Stimulated activated CD4-positive, alpha-beta T cell treated with anti-CD3 and anti-CD28 coated beads, Interleukin-4, amount 100 ng/mL, for 4 hours (primary cell): ENCODE measurements at places on chromosomes 2 and 18.

GRCh38 chr2:219218217-219218731 lies 484 bp downstream of the ABCB6 start:
- no peak for DNase-seq

GRCh38 chr2:179966778-179967394 lies 40.2 kb downstream of the CWC22 start:
- no peak for DNase-seq

DNA sequence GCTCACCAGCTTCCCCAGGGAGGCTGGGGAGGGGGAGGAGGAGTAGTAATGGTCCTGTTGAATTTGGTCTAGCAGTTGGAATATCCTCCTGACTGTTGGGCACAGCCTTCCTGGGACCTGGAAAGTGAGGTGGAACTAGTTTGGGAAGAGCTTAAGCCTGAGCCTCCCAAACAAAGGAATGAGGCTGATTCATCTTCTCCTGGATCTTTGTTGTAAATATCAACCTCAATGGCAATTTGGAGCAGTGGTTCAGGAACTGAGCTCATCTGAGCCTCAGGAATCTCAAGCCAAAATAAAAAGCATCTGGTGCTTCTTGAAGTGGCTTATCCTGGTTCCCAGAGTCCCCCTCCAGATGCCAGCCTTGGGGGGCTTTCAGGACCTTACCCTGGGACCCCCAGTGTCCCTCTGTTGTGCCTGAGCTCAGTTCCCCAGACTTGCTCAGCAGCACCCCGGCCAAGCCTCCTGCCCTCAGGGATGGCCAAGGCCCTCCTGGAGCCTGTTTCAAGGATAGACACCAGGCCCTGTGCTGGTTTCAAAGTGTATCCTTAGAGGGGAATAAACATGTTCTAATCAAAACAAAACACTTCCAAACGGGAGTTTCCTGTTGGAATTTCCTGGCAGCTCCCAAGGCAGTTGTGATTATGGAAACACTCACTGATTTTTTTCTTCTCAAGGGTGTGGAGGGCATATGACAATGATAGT lies 112.6 kb downstream of the DDX1 start:
- DNase-seq = no peak

- no peak for DNase-seq
Observed at GRCh38 chr18:22543769-22544168, 126.1 kb upstream of the CTAGE1 start.

- DNase-seq = no peak
Observed at GRCh38 chr2:112680666-112681101, 34.9 kb downstream of the SLC20A1 start.

GRCh38 chr2:186576614-186577013 lies 13.2 kb upstream of the ITGAV start:
- no peak for DNase-seq

DNA sequence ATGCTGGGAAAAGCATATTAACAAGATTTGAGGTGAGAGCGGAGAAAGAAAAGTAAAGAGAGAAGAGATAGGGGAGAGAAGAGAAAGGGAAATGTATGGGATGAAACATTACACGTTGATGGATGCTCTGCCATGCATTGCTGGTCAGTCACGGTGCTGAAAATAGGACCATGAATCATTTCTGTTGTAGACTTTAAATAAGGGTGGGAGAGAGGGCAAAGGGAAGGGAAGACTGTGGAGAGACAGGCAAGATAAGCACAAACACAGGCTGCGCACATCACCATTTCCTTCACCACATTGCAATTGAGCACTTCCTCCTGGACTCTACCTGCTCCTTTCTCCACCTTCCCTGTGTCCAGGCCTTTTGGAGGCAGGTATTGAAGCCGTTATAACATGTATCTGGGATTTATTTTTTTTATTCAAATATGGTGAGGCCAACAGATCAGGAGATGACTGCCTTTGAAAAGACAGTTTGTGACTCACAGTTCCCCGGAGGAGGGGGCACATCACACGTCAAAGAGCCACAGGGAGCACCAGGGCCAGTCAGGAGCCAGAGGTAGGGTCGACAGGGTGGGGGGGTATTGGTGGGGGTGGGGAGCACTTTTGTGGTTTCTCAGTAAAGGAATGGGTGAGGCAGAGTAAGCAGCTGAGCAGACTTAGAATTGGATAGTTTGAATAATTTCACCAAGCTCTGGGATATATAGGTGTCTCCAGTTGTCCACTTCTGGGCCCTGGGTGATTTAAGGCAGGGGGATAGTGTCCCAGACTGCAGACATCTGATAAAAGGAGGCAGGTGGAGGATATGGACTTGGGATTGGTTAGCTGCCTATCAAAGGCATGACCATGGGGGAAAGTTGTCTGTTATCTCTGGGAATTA lies 372.8 kb upstream of the ST6GAL2 start:
- DNase-seq = no peak

- DNase-seq = no peak
Observed at GRCh38 chr18:77619525-77619924, 369.9 kb downstream of the GALR1 start.

DNA sequence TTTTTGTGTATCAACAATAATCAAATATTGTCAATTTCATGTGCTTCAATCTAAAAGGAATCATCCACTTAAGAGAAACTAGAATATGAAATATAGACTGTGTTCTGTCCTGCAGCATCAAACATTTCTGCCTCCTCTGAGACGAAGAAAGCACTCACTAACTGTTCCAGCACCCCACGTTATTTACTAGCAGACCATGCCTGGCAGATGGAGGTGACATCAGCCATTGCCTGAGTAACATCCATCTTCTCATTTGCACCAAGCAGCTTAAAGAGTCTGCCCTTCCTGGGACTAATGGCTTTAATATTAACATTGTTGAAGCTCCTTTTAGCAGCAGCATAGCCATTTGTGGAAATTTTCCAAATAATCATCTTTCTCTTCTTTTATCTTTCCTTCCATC lies 25.7 kb downstream of the SGPP2 start:
- no peak for DNase-seq

- DNase-seq = no peak
Observed at GRCh38 chr2:109247340-109247739, 118.3 kb downstream of the SH3RF3 start.

GRCh38 chr2:25926984-25927756 lies 48.9 kb upstream of the ASXL2 start:
- DNase-seq = no peak

GRCh38 chr2:46943881-46944798 lies 28.5 kb upstream of the MCFD2 start:
- DNase-seq = peak; percentile 61

DNA sequence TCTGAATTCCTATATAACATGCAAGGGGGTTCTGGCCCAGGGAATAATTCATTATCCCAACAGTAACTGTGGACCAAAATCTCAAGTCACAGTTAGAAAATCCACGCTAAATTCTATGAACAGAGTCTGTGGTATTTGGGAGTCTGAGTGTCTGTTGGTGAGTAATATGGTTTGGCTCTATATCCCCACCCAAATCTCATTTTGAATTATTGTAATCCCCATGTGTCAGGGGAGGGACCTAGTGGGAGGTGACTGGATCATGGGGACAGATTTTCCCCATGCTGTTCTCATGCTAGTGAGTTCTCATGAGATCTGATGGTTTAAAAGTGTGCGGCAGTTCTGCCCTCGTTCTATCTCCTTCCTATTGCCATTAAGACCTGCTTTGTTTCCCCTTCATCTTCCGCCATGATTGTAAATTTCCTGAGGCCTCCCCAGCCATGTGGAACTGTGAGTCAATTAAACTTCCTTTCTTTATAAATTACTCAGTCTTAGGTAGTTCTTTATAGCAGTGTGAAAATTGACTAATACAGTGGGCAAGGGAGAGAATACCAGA lies 68.3 kb downstream of the NBAS start:
- DNase-seq = no peak

DNA sequence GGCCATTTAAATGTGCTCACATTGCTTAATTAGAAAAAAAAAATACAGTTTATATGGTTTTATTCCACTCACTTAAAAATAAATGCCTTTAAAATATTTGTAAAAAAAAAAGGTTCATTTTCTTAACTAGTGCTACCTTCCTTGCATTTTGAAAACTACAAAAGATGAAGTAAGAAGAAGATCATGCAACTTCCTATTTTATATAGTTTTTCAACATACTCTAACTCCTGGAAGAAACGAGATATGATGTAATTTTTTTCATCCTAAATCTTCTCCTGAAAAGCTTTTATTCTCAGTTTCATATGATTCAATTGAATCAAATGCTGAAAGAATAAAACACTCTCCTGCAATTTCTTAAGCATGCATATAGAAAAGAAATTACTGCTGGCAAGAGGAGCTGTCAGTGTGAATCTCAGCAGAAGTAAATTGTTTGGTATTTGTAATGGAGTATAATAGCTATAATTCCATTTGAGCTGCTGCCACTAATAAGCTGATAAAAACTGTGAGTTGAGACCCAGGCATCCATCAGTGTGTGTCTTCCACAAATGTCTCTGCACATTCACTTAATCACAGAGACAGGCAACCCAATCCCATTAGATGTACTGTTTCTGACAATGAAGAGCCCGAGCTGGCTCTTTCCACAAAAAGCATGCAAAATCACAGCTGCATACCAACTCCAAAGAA lies 3.7 kb downstream of the FTCDNL1 start:
- DNase-seq = no peak

DNA sequence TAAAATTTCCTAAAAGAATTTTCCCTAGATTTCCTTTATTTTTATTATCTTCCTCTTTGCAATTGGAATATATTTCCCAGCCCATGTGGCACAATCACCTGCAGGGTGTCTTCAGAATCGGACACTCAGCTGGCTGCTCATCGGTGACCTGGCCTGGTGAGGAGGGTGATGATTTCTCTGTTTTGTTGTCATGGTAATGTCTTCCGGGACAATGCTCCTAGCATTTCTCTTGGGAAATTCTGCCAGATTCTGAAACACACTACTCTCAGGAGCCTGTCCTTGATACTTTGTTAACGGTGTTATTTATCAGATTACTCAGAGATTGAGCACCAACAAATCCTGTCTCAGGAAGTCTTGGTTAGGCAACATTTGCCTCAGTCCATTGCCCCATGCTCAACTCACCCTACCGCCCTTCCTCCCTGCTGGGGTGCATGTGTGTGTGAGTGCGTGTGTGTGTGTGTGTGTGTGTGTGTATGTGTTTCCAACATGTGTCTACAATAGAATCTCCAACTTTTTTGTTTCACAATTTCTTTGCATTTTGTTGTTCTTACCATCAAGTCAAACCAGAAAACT lies 70.3 kb downstream of the MYT1L start:
- DNase-seq = no peak

DNA sequence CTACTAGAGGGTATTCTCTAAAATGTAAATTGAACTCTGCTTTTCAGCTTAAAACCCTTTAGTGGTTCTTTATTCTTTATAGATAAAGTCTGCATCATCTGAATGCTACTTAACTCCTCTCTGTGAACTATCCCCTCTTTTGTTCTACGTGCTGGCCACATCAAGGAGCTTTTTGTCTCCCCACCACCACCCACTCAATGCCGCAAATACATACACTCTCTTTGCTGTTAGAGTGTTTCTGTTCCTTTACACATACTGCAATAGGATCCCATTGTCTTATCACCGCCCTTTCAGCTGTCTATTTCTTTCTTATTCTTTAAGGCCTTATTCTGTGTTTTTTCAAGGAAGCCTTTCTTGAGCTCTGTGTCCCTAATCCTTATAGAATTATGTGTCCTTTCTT lies 83.3 kb downstream of the EML4 start:
- DNase-seq = no peak

- DNase-seq = no peak
Observed at GRCh38 chr2:196295005-196295404, 123.6 kb upstream of the STK17B start.

GRCh38 chr2:144759746-144760145 lies 239.8 kb upstream of the ZEB2 start:
- no peak for DNase-seq

- no peak for DNase-seq
Observed at GRCh38 chr2:10810202-10811161, 2.1 kb downstream of the PDIA6 start.

DNA sequence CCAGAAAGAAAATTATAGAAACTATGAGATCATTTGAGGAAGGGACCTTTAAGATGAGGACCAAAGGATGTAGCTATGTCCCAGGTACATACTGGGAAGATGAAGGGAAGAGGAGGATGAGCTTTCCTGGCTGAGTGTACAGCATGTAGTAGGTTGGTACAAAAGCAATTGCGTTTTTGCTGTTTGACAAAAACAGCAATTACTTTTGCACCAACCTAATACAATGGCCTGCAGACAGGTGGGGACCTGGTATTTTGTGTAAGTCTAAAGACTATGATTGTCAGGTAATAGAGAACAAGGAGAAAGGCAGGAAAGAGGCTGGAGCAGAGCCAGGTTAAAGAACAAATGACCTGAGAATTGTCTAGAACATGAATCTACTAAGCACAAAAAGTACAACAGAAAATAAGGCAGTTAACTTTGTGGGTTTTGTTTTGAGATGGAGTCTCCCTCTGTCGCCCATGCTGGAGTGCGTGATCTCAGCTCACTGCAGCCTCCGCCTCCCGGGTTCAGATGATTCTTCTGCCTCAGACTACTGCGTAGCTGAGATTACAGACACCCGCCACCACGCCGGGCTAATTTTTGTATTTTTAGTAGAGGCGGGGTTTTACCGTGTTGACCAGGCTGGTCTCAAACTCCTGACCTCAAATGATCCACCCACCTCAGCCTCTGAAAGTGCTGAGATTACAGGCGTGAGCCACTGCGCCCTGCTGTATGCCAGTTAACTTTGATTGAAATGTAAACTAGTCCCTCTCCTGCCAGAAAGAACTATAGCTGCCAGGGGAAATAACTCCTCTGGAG lies 3.2 kb upstream of the TGOLN2 start:
- no peak for DNase-seq

GRCh38 chr2:101987832-101988231 lies 3.9 kb upstream of the IL1R2 start:
- DNase-seq = no peak

GRCh38 chr18:22841840-22842239 lies 91.3 kb upstream of the RBBP8 start:
- no peak for DNase-seq

GRCh38 chr2:23578964-23579671 lies 194.1 kb downstream of the KLHL29 start:
- DNase-seq = no peak

- DNase-seq = no peak
Observed at GRCh38 chr2:149161481-149162225, 123.2 kb downstream of the LYPD6B start.

DNA sequence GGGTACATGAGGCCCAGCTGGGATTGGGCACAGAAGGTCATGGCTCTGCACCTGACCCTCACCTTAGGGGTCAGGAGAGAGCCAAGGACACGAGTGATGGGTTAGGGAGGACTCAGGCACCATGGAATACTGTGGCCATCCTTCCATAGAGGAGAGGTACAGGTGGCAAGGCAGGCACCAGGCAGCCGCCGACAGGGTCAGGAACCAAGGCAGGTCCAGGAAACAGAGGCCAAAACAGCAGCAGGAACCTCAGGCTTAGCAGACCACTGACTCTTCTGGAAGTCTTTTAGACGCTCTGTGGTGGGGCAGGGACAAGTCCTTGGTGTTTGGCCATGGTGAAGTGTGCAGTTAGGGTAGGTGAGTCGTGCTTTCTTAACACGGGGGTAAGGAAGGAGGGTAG lies 128.0 kb downstream of the NEDD4L start:
- no peak for DNase-seq
